ENCODE measurements at places on chromosomes 5 and 9. TPM values are rescaled to one million over a fixed set of nuclear protein-coding genes. Genes with fewer than 3 reads are reported as not detected.

The SLC6A19 gene
- not detected for total RNA-seq

The SOX30 gene
- total RNA-seq = not detected

The C6 gene
- not detected for total RNA-seq

The TLE1 gene
- total RNA-seq = 40.3 TPM

The GAS1 gene
- 0.29 TPM for total RNA-seq

The MYOT gene
- total RNA-seq = not detected

The FAXDC2 gene
- 3.6 TPM for total RNA-seq

The PTGER4 gene
- 114 TPM for total RNA-seq

The DBH gene
- total RNA-seq = not detected

The ITK gene
- total RNA-seq = not detected

The ANGPTL2 gene
- 22.1 TPM for total RNA-seq

The TMCO6 gene
- 21.3 TPM for total RNA-seq

The TEK gene
- 101 TPM for total RNA-seq

The QRFP gene
- not detected for total RNA-seq

The OCLN gene
- total RNA-seq = 13.4 TPM

The HRH2 gene
- total RNA-seq = not detected

The SLC36A3 gene
- total RNA-seq = not detected

The PITX1 gene
- total RNA-seq = 0.57 TPM

Data from thoracic aorta endothelial cell (primary cell).